ENCODE measurements at places on chromosomes 11 and 22. TPM values are rescaled to one million over a fixed set of nuclear protein-coding genes. Genes with fewer than 3 reads are reported as not detected.

The OR5M8 gene
- polyA plus RNA-seq, result not detected

The RASD2 gene
- 1.1 TPM for polyA plus RNA-seq

The OR52A5 gene
- polyA plus RNA-seq, result not detected

- peaks cover 56% of the 10 kb centered on the region for H3K4me1 ChIP-seq
- no peaks in the 10 kb centered on the region for H3K27me3 ChIP-seq
- H3K4me3 ChIP-seq, result no peak overlapping the region
- no peaks in the 10 kb centered on the region for H3K36me3 ChIP-seq
- no peak for DNase-seq
Measured at GRCh38 chr11:27200779-27201453, 160.3 kb downstream of the BBOX1 start.

DNA sequence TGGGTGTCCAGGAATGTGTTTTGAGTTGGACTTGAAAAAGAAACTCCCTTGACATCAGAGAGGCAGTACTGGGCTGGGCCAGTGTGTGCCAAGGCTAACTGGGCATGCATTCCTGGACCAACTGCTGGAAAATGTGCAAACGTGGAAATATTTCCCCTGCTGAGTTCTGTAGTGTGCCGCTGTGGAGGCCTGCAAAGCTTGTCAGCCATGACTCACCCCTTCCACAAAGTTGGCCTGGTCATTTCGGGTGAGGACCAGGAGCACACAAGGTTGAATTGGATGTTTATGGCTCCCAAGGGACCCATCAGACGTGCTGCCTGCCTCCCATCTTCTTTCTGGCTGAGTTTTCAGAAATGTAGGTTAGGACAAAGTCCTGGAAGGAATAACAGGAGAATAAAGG lies 513.1 kb downstream of the MIAT start:
- H3K4me3 ChIP-seq, result no peak overlapping the region
- no peaks in the 10 kb centered on the region for H3K27me3 ChIP-seq
- no peak overlapping the region for H3K27ac ChIP-seq
- DNase-seq, result no peak

DNA sequence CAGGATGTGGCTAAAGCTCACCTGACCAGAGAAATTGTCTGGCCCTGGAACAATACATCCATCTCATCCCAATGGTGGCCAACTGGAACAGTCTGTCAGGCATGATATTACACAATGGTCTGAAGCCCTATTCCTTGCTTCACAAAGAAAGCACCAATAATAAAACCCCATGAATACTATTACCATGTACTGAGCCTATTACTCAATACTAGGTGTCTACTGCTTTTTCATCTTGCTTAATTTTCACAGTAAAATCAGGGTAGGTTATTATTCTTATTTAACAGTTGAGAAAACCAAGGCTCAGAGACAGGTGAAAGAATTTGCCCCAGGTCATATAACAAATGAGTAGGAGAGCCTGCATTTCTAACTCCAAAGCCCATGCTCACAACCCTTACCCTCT lies 68.9 kb upstream of the CAPRIN1 start:
- no peaks in the 10 kb centered on the region for H3K4me1 ChIP-seq
- H3K27me3 ChIP-seq, result no peaks in the 10 kb centered on the region
- no peak for DNase-seq

DNA sequence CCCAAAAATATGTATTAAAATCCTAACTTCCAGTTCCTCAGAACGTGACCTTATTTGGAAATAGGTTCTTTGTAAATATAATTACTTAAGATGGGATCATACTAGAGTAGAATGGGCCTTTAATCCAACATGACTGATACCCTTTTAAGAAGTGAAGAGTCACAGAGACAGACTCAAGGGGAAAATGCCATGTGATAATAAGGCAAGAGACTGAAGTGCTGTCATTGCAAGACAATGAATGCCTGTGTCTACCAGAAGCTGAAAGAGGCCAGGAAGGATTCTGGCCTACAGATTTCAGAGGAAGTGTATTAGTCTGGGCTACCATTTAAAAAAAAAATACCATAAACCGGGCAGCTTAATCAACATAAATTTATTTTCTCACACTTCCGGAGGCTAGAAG lies 85.9 kb upstream of the LRRC55 start:
- no peaks in the 10 kb centered on the region for H3K36me3 ChIP-seq
- H3K4me1 ChIP-seq, result no peaks in the 10 kb centered on the region
- no peaks in the 10 kb centered on the region for H3K27me3 ChIP-seq
- DNase-seq, result no peak

The ACRV1 gene
- not detected for polyA plus RNA-seq

The B3GAT1 gene
- polyA plus RNA-seq, result 0.82 TPM

DNA sequence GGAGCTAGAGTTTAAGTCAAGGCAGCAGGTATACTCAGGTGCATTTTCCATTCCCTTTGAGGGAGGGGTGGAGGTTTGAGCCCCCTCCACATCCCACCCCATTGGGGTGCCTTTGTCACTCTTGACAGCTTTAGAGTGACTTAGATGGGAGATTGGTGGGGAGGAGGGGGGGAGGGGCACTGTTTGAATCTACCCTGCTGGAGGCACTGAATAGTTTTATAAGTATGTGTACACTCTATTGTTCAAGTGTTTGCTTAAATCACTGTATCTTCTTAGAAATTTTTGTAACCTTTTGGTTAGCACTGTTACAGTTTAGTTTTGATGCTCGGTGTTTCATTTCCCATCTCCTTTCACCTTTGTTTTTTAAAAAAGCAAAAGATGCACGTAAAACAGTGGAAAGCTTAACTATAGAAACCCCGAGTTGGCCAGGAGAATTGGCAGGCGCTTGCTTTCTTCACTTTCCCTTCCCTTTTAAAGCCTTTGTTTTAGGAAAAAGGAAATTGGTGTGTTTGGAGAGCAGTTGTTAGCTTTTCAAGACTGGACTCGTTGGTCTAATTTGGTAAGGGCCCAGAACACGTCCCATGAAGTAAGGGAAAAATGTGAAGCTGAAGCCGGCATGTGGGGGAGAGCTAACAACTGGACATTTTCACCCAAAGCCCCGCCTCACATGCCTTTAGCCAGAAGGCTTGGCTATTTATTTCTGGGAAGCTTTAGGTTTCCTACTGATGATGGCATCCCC lies 42.8 kb downstream of the TNRC6B start:
- H3K27me3 ChIP-seq, result no peaks in the 10 kb centered on the region
- H3K27ac ChIP-seq, result no peak overlapping the region
- peak; percentile 38 for DNase-seq
- H3K4me1 ChIP-seq, result peaks cover 11% of the 10 kb centered on the region

- no peaks in the 10 kb centered on the region for H3K36me3 ChIP-seq
- H3K4me1 ChIP-seq, result no peaks in the 10 kb centered on the region
- H3K27me3 ChIP-seq, result no peaks in the 10 kb centered on the region
Measured at GRCh38 chr11:119460097-119460496, 37.1 kb upstream of the THY1 start.

DNA sequence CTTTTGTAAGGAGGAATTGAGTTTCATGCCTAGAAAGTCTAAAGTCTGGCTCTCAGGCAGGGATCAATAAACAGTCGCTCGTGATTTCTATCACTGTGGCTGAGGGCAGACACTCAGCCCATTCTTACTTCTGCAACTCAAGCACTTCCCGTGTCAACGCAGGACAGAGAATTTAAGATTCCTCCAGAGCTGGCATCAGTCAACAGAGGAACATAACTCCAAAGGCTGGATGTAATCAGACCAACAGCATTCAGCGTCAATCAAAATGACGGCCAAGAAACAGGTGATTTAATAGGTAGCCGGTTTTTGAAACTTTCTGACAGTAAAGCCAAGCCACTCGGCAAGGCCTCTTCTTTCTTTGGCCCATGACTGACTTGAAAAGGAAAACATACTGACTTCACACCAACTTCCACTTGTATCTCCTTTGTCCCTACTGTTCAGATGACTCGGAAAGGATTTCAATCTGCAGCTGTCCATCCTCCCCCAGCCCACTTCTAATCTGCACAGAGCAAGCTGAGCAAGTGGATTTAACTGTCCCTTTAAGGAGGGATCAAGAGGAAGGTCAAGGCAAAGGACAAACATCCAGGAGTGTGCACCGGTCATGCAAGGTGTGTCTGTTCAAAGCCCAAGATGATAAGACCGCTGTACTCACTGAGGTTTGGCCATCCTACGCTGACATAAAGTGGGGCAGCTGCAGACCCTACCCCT lies 9.5 kb downstream of the VPS37C start:
- no peaks in the 10 kb centered on the region for H3K27me3 ChIP-seq
- no peaks in the 10 kb centered on the region for H3K4me1 ChIP-seq
- H3K36me3 ChIP-seq, result no peaks in the 10 kb centered on the region
- DNase-seq, result no peak
